Chondrocyte (in vitro differentiated cells): ENCODE measurements at places on chromosomes 3 and 15.

GRCh38 chr3:84881288-84881687 is 77.5 kb upstream of the CADM2 start:
- peaks cover 2% of the 10 kb centered on the region for H3K27me3 ChIP-seq
- H3K36me3 ChIP-seq, result no peaks in the 10 kb centered on the region
- H3K4me3 ChIP-seq, result no peak overlapping the region

- H3K4me3 ChIP-seq, result no peak overlapping the region
- H3K36me3 ChIP-seq, result no peaks in the 10 kb centered on the region
- peaks cover 15% of the 10 kb centered on the region for H3K4me1 ChIP-seq
- no peaks in the 10 kb centered on the region for H3K27me3 ChIP-seq
- no peak overlapping the region for H3K27ac ChIP-seq
These were observed 360.9 kb upstream of the CBLB start for GRCh38 chr3:106229495-106230278.

GRCh38 chr3:82354228-82354627 is 592.8 kb upstream of the GBE1 start:
- H3K27ac ChIP-seq, result no peak overlapping the region
- H3K4me3 ChIP-seq, result no peak overlapping the region
- no peaks in the 10 kb centered on the region for H3K4me1 ChIP-seq
- H3K27me3 ChIP-seq, result no peaks in the 10 kb centered on the region

DNA sequence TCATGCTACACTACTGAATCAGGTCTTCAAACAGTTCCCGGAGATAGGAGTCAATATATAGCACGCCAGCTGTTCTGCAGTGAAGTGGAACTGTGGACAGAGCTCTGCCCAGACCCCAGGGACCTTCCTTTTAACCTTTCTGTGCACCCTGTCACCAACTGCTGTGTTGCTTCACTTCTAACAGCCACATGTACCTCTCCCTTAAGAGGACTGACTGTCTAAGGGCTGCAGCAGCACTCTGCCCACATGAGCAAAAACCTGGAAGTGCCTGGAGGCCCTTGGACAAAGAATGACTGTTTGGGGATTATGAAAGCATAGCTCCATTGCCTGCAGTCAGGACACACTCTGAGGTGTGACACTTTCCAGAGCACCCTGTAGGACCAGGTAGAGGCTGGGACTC is 88.3 kb upstream of the CTNNB1 start:
- no peak overlapping the region for H3K4me3 ChIP-seq
- no peak for DNase-seq
- H3K27me3 ChIP-seq, result peaks cover 19% of the 10 kb centered on the region
- H3K4me1 ChIP-seq, result no peaks in the 10 kb centered on the region
- H3K27ac ChIP-seq, result no peak overlapping the region

GRCh38 chr3:159668990-159669476 is 319.6 kb upstream of the IL12A start:
- H3K36me3 ChIP-seq, result no peaks in the 10 kb centered on the region
- peaks cover 22% of the 10 kb centered on the region for H3K4me1 ChIP-seq
- H3K27me3 ChIP-seq, result no peaks in the 10 kb centered on the region
- H3K4me3 ChIP-seq, result no peak overlapping the region
- DNase-seq, result no peak

- H3K36me3 ChIP-seq, result no peaks in the 10 kb centered on the region
- no peak overlapping the region for H3K4me3 ChIP-seq
- no peaks in the 10 kb centered on the region for H3K4me1 ChIP-seq
- H3K27me3 ChIP-seq, result no peaks in the 10 kb centered on the region
- no peak overlapping the region for H3K27ac ChIP-seq
These were observed 90.3 kb upstream of the FAM174B start for GRCh38 chr15:92745845-92746271.

- no peak overlapping the region for H3K27ac ChIP-seq
- H3K4me1 ChIP-seq, result peaks cover 17% of the 10 kb centered on the region
- H3K36me3 ChIP-seq, result no peaks in the 10 kb centered on the region
- no peak overlapping the region for H3K4me3 ChIP-seq
- no peak for DNase-seq
These were observed 50.4 kb upstream of the MYZAP start for GRCh38 chr15:57541271-57541670.

DNA sequence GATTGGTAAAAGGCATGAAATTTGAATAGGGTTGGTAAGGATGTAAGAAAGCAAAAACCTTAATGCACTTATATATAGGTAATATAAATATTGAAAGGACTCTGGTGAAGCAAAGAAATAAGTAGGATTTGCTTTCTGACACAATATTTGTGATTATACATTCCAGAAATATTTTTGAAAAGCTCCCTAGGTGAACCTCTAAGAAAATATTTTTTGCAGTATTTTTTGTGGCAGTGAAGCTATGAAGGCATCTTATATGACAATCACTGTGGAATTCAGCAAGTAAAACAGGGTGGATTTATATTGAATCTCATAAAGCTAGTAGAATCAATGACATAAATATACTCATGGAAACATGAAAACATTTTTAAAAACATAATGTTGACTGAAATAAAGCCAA is 119.6 kb upstream of the EPHA3 start:
- peak overlapping the region; percentile 53 for H3K27ac ChIP-seq
- H3K4me1 ChIP-seq, result peaks cover 45% of the 10 kb centered on the region
- H3K4me3 ChIP-seq, result no peak overlapping the region

- H3K4me1 ChIP-seq, result peaks cover 21% of the 10 kb centered on the region
- H3K36me3 ChIP-seq, result no peaks in the 10 kb centered on the region
- H3K27me3 ChIP-seq, result no peaks in the 10 kb centered on the region
- no peak overlapping the region for H3K4me3 ChIP-seq
- DNase-seq, result no peak
These were observed 270.9 kb downstream of the FHIT start for GRCh38 chr3:60980342-60980692.

DNA sequence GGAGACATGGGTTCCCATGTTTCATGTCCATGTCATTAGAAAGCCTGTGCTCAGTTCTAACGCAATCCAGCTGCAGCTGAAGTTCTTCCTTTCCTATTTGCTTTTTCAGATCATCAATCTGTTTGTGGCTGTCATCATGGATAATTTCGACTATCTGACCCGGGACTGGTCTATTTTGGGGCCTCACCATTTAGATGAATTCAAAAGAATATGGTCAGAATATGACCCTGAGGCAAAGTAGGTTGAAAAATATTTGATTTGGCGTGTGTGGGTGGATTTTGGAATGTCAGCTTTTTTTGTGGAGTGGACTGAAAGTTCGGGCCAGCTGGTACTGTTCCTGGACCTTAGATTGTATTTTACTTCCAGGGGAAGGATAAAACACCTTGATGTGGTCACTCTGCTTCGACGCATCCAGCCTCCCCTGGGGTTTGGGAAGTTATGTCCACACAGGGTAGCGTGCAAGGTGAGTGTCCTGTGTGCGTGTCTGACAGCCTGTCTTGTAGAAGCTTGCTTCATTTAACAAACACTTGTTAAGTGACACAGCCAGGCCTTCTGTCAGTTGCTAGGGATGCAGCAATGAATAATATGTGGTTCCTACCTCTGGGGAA is 69.6 kb downstream of the CHDH start:
- no peaks in the 10 kb centered on the region for H3K36me3 ChIP-seq
- DNase-seq, result no peak
- peaks cover 36% of the 10 kb centered on the region for H3K4me1 ChIP-seq

- H3K4me3 ChIP-seq, result peak overlapping the region; percentile 66
- DNase-seq, result no peak
- H3K27ac ChIP-seq, result peak overlapping the region; percentile 97
- no peaks in the 10 kb centered on the region for H3K27me3 ChIP-seq
These were observed 6.3 kb upstream of the PKM start for GRCh38 chr15:72237029-72237852.

DNA sequence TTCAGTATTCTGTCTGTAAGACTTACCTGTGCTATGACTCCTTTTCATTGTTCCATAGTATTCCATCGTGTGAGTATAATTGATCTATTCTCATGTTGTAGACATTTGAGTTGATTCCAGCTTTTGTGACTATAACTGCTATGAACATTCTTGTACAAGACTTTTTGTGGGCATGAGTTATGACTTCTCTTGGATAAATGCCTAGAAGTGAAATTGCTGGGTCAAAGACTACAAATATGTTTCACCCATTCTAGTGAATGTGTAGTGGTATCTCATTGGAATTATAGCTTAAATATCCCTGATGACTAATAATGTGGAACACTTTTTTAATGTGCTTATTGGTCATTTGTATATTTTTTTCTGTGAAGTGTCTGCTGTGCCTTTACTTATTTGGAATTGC is 27.6 kb upstream of the NPHP3 start:
- peaks cover 4% of the 10 kb centered on the region for H3K27me3 ChIP-seq
- no peak overlapping the region for H3K4me3 ChIP-seq
- no peak for DNase-seq
- H3K27ac ChIP-seq, result no peak overlapping the region
